Activated T-cell treated with anti-CD3 and anti-CD28 coated beads for 1 hour (primary cell): ENCODE measurements at places on chromosomes 3 and 15.
A peak's percentile ranks its signal among the peaks of the same experiment; 100 is the strongest.

DNA sequence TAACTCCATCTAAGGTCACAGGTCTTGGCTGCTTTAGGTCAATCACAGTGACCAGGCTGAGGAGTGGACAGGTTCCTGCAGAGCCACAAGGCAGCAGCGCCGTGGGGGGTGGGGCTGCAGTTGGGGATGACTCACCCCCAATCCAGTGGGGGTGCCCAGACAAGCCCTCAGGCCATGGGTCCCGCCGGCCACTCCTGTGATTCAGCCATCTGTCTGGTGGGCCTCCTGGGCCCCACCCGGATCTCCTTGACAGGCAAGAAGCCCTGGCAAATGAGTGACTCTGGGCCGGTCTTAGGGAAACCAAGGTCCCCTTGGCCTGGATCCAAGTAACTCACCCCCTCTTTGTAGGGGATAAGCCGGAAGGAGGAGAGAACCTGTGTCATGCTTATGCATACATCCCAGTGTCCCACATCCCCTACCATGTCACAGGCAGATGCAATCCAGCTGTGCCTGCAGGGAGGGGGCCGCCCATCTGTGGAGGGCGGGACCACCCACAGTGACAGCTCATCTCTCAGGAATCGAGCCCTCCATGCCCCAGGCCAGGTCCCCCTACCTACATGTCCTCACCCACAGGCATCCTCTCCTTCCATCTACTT, 495 bp upstream of the COL7A1 start:
- no peak for DNase-seq

DNA sequence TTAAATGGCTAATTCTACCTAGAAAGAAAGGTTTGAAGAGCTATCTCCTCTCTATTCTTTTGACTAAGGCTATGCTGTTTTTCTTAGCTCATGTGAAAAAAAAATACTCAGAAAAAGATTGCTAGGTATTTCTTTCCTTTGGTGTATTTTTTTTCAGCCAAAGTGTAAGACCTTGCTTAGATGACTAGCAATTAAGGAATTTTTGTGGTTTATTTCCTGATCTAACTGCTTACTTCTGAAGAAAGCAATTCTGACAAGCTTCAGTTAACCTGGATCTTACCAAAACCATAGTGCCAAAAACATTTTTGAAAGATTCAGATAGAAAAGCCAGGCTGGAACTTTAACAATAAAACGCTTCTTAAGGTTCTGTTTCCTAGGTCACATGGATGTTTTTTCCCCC, 315.6 kb downstream of the SOX2 start:
- no peak for DNase-seq

- no peak for DNase-seq
These were observed 612 bp downstream of the C3orf38 start for GRCh38 chr3:88150371-88150770.

- DNase-seq = no peak
These were observed 41.6 kb upstream of the STRIT1 start for GRCh38 chr3:155334914-155335723.

GRCh38 chr3:30181178-30181465, 425.3 kb upstream of the TGFBR2 start:
- no peak for DNase-seq

GRCh38 chr15:74449643-74450205, 11.2 kb downstream of the UBL7 start:
- DNase-seq = no peak

GRCh38 chr3:89971329-89971728, 863.9 kb downstream of the EPHA3 start:
- DNase-seq = no peak

DNA sequence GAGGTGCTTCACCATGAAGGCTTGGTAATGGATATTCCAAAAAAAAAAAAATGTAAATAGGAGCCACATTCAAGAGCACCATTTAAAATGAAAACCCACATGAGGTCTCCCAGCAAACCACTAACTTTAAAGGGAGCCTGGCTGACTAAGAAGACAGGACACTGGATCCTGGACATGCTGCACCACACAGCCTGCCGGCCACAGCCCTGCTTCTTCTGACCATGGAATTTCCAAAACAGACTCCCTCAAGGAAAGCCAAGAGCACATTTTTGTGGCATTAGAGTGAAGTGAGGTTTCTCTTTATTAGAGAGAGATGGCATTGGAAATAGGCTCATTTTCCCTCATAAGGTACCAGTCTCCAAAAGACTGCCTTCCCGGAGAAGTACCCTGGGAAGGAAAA, 113.9 kb downstream of the RORA start:
- no peak for DNase-seq

DNA sequence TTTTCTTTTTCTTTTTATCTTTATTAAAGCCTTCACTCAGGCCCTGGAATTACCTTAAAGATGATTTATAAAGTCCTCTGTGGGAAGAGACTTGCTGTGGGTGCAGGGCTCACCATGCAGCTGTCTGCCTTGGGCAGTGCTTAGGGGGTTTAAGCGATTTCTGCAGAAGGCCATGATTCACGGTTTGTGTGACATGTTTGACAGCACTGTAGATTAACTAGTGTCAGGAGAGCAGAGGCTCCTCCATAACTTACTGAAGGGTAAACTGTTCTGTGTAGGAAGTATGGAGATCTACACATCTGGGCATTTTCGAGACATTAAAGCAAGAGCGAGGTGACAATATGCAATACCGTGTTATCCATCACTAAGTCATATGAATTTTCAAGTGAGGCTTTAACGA, 137.7 kb downstream of the LRIG1 start:
- no peak for DNase-seq

DNA sequence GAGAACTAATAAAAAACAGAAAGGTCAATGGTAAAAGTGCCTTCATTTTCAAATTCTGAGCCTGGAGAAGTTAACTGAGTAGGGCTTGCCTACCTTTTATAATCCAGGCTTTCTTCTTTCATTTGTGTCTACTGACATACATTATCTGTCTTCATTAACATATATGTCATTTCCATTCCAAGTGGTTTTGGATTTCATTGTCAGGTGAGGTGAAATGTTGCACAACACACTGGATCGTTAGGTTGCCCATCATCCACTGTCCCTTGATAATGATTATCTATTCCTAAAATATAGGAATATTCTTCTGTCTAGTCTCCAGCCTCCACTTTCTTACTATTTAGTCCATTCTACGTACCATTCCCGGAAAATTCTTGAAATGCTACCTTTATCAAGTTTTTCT, 55.0 kb upstream of the CP start:
- DNase-seq = no peak

DNA sequence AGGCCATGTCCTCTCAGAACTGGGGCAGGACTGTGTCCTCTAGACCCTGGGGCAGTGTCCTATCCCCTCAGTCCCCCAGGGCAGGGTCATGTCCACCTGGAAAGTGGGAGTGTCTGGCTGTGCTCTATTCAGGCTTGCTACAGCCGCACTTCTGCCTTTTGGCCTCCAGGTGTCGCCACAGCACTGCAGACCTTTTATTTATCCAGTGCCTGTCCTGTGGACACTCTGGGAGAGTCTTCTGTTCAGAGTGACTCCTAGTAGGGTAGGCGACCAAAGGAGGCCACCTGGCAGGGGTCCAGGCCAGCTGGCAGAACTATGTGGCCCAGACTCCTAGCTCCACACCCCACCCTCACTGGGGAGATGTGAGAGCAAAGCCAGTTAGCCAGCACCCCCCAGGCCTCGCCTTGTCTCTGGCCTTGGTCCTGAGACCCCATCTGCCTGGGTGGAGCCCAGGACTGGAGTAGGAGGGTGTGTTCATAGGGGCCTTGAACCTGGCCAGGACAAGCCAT, 3.9 kb downstream of the TMIE start:
- DNase-seq = peak; percentile 53

DNA sequence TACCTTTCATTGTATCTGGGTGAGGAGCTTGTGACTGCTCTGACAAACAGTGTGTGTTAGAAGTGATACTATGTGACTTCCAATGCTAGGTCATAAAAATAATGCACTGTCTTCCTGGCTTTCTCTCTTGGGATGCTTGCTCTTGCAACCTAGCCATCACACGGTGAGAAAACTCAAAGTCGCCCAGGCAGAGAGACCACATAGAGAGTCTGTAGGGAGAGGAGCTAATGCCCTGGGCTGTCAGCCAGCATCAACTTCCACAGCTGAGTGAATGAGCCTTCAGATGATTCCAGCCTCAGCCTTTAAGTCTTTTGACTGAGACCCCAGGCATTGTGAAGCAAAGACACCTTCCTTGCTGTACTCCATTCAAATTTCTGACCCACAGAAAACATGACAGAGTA, 220.6 kb upstream of the SGO1 start:
- no peak for DNase-seq

DNA sequence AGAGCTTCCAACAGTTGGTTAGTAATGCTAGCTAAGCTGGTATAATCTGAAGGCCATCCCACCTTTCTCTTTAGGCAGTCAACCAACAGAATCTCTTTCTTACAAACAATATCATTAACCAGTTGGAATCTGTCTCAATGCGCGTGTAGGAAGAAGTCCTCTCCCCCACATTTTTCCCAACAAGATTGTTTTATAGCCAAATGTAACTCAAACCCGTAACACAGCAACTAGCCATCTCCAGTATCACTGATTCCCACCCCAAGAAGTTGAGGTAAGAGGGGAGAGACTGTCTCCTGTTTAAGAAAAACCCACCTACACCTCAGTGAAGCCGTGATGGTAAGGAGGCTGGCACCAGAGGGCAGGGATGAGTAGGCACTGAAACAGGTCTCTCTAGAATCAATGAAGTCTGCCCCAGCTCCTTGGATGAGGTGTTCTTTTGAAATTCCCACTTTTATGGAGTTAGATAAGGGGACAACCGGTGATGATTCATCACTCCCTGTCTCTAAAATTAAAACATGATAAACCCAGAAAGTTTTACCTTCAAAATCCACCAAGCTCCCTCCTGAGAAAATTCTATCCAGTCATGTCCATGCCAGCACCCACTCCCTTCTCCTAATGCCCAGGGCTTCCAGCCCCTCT, 30.9 kb downstream of the CDC25A start:
- no peak for DNase-seq

DNA sequence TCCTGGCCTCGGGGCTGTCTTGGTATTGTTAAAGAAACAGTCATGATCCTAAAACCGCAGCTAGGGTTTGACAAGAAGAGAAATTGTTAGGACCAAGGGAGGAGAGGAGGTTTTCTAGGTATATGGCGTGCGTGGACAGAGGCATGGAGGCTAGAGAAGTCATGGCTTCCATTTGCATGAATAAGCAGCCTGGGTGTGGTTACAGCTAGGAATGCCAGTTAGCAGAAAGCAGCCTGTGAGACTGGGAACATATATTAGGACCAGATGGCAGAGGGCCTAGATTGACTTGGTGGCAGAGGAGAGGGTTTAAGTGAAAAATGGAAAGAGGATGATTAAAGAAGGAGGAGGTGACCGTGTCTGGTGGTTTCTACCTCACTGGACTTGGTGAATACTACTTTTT, 573.6 kb upstream of the ARRDC4 start:
- DNase-seq = no peak

- DNase-seq = no peak
These were observed 131.3 kb upstream of the CTDSPL start for GRCh38 chr3:37730383-37730782.

- DNase-seq = no peak
These were observed 721 bp downstream of the ATR start for GRCh38 chr3:142577696-142578328.

DNA sequence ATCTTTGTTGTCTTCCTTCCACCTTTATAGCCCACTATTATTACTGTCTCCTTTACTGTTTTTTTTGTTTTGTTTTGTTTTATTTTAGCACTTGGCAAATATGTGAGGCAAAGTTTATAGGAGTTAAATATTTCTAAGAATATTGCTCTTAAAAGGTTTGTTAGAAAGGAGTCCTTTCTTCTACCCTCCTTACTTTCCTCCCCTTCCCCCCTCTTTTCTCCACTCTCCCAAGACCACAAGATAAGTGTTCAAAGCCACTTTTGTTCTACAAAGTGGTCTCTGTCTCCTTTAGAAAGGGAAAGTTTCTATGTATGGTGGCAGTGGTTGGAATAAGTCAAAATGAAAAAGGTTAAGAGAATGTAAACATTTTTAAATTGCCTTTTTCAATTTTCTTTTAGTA, 130.7 kb upstream of the TSC22D2 start:
- DNase-seq = no peak

GRCh38 chr3:42803414-42804105, 730 bp downstream of the HIGD1A start:
- no peak for DNase-seq
